Stimulated activated CD8-positive, alpha-beta memory T cell treated with anti-CD3 and anti-CD28 coated beads, Interleukin-2, amount 100 ng/mL, for 48 hours (primary cell): ENCODE measurements at places on chromosomes 4 and X.

DNA sequence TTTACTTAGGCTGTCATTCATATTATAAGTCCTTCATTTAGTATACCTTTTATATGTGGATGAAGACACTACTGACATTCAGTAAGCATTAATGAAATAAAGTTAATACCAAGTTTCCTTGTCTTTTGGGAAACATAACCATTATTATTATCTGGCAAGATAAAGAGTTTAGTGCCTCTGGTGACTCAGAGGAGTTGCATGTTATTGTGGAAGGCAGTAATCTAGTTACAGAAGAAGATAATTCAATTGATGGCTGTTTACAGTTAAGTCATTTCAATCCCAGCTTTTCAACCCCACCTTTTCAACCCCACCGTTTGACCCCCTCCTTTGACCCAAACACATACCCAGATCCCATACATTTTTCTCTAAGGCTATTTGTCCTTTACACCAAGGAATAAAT lies 143.8 kb downstream of the FANCB start:
- DNase-seq: no peak

DNA sequence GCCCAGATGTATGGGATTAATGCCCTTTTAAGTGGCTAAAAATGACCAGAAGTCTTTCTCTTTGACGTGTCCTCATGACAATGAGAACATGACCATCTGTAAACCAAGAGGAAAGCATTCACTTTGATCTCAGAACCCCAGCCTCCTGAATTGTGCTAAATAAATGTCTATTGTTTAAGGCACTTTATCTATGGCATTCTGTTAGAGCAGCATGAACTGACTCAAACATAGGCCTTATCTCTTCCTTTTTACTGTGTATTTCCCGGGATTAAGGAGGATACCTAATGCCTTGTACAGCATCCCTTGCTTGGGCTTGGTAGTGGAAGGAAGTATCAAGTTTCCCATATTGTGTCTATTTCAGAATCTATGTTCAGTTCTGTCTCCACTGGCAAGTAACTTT lies 47.2 kb upstream of the HS3ST1 start:
- no peak for DNase-seq

DNA sequence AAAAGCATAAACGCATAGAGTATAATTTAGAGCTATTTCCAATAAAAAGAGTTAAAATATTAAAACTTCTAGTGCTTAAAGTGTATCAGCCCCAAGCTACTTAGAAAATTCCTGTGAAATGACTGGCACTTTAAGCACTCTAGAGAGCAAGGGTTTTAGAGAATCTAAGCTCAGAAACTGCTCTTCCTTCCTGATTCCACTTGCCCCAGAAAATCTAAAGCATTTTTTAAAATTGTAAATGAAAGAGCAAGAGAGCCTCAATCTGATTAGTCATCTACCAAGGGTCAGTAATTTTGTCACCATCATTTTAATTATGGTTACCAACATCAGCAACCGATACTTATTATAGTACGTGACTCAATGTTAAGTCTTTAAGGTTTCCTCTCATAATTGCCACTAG lies 25.0 kb downstream of the CTPS2 start:
- no peak for DNase-seq

DNA sequence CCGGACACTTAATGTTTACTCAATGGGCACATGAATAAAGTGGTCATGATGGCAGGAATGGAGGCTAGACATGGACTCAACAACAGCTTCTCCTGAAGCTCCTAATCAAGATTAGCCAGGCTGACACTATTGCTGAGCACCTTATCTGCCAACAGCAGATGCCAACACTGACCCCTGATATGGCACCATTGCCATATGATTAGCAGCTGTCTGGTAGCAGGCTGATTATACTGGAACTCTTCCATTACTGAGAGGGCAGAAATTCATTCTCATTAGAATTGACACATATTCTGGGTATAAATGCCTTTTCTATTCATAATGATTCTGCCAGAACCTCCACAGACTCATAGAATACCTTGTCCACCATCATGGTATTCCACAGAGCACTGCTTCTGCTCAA lies 18.4 kb upstream of the AFF1 start:
- DNase-seq: no peak

DNA sequence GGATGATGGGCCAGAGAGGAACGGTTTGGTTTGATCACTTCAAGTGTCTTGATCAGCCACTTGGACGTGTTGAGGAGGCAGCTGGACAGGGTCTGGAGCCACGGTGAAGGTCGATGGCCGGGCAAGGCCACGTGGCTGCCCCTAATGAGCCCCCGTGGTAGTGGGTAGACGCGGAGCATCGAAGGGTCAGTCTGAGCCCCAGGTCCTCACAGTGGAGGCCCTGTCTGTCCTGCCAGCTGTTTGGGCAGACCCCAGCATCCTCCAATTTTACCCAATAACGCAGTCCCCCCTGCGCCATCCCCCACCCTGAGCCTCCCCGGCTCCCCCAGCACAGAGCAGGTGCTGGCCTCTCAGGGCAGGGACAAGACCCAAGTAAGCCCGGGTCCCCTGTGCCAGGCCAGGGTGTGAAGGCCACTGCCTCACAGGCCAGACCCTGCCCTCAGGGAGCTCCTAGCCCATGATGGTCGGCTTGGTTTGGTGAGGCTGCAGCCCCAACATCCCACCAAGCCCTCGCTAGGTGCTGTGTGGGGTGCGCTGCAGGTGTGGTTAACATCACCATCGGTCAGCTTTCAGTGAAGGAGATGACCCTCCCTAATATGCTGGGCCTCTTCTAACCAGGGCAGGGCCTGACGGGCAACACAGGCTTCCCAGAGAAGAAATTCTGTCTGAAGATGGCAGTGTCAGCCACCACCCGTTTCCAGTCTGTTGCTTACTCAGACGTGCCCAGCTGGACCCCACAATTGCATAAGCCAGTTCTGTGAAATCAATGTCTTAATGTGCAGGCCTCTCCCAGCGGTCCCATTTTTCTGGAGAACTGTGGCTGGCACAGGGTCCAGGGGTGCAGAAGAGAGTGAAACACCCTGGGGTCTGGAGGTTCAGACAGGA lies 40.5 kb upstream of the NKX1-1 start:
- DNase-seq: no peak

- DNase-seq: no peak
These were observed 18.2 kb downstream of the FTHL17 start for GRCh38 chrX:31053621-31054020.

DNA sequence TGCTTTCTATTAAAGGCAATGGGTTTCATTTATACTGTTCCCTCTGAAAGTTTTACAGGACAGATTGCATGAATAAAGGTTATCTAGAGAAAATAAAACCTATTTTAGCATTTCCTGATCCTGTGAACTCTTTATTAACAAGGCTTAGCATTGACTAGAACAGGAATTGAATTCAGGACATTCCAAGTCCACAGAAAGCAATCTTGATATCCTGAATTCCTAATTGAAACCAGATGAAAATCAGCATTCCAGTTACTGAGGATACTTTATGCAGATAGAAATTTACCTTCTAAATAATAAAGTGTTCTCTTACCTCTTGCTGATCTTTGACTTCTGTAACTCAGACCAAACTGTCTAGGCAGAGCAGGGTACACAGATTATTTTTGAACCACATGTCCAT lies 151.4 kb downstream of the ZNF518B start:
- no peak for DNase-seq

- DNase-seq: no peak
These were observed 2.1 kb upstream of the SCRG1 start for GRCh38 chr4:173401063-173401462.

GRCh38 chr4:110808351-110808878 lies 185.5 kb upstream of the PITX2 start:
- no peak for DNase-seq

DNA sequence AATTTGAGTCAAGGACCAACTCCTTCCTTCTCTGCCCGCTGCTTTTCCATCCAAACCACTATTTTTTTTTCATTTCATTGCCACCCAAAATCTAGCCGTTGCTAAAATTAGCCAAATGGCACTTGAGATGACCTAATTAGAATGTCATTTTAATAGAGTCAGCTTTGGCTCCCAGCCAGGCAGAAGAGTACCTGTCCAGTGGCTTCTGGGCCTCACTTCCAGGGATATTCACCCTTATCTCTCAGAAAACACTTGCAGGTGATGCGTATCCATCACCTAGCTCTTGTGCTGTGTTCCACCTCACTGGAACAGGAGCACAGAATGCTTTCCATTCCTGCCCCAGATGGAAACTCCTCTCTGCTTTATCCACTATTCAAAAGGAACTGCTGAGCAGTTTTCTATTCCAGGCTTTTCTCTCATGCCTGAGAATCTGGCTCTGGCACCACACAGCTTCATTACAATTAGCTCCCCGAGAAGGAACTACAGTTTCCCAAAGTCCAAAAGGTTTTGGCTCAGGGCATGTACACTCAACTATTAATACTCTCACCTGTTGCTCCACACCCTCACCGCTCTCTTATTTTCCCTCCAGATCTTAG lies 18.5 kb downstream of the MAGEA9B start:
- no peak for DNase-seq

- no peak for DNase-seq
These were observed 2.4 kb upstream of the CFAP299 start for GRCh38 chr4:80333121-80333520.

DNA sequence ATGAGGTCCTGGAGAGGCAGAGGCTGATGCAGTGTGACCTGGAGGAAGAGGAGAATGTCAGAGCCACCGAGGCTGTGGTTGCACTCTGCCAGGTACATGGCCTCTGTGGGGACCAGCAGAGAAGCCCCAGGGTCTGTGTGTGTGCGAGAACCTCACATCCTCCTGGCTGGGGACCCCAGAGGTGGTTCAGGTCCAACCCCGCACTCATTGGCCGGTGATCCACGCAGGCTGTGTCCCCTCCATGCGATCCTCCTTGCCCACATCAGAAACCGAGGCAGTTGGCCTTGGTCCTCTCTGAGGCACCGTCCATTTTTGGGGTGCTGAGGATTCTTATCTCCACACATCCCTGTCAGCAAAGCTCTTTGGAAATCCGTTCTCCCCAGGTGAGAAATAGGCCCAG lies 45.3 kb downstream of the EVC start:
- DNase-seq: no peak

GRCh38 chrX:117429501-117429900 lies 687.1 kb downstream of the KLHL13 start:
- DNase-seq: no peak

GRCh38 chrX:20968996-20969395 lies 405.2 kb upstream of the CNKSR2 start:
- DNase-seq: no peak
